ENCODE measurements at places on chromosomes 5 and 9.

DNA sequence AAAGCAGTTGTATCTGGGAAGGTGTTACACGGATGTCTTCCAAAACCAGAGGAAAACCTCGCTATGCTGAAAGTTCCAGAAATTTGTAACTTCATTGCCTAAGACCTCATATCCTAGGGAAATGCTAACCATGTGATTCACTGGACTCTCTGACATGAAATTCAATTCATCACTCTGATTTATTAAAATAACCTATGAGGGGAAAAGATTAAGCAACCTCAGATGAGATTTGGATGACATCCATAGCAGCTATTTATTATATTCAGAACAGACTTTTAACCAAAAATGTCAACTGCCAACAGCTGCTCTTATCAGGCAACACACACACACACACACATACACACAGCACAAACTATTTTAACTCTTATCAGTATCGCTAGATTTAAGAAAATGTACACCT lies 1006.4 kb upstream of the CTNND2 start:
- no peak for DNase-seq

- DNase-seq: no peak
Observed at GRCh38 chr5:150411245-150411979, 1.3 kb downstream of the CD74 start.

- DNase-seq: no peak
Observed at GRCh38 chr5:169567079-169567478, 16.5 kb upstream of the SPDL1 start.

DNA sequence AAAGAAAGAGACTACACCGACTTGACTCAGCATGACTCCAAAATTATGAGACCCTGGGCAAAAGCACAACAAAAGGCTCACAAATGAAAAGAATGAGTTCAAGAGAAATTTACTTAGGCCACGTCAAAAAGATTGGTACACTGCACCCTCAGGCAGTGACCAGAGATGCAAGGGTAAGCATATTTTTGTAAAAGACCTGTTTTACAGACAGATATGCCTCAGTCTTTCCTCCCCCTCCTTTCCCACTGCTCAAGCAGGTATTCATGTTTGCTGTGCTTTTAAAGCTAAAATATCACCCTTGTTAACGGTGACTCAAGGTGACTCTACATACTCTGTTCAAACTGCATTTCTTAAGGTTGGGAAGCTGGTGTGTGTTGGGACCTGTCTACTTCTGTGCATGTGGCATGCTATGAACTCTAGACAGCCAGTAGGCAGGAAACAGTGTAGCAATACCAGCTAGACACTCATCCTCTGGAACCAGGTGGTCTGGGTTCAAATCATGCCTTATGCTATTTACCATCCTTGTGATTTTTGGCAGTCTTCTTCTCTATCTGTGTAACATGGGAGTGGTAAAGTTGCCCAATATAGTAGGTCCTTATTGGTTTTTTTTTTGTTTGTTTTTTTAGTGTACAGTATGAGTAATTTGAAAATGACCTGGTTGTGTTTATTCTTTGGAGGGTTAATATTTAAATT lies 98.7 kb downstream of the TLE4 start:
- no peak for DNase-seq

- DNase-seq: no peak
Observed at GRCh38 chr9:89732939-89733324, 128.1 kb downstream of the GADD45G start.

DNA sequence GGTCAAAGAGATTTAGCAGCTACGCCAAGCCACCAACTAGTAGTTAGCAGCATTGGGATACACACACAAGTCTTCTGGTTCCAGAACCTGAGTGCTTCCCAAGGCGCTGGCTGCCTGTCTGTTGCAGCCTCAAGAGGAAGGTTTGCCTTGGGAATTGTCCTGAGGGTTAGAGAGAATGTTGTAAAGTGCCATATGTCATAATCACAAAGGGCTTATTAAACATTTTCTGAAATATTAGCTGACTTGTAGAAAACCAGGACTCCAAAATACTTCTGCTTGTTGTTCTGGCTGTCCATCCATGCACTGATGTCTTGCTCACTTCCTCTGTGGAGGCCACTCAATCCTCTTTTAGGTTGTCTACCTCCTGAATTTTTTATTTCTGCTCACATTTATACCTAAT lies 46.3 kb downstream of the SLC36A1 start:
- no peak for DNase-seq

GRCh38 chr9:86324308-86324707 lies 29.9 kb downstream of the TUT7 start:
- DNase-seq: no peak

- DNase-seq: no peak
Observed at GRCh38 chr5:84614906-84615305, 230.2 kb upstream of the EDIL3 start.

GRCh38 chr5:71573591-71573990 lies 13.5 kb upstream of the MCCC2 start:
- DNase-seq: no peak

- no peak for DNase-seq
Observed at GRCh38 chr5:156667616-156668015, 182.5 kb upstream of the PPP1R2B start.

DNA sequence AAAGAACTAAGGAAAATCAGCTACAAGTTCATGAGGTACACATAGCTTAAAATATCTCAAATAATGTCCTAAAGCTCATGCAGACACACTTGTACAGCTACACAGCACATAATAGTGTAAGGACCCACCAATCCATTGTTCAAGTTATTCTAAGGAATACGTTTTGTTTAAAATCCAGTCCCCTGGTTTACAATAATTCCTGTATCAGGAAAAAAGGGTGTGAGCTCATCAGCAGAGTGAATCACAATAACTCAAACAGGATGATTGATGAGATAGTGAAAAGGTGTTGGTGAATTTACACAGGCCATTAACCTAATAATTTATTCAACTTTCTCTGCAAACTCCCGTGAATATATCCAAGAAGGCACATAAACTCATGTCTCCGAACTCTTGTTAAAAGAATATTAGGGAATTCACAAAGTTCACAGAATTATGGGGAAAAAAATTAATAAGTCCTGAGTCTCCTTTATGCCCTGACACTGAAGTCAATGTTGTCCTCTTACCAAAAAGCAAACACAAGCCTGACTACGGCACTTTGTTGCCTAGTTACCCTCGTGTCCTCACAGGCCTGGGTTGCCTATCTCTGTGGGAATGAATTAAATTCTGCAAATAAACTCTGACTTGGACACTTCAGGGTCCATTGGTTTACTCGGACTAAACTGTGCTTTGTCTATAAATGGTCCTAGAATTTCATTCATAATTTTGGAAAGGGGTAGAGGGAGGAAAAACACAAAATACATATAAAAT lies 142.8 kb upstream of the PDE4D start:
- DNase-seq: peak; percentile 47

- DNase-seq: no peak
Observed at GRCh38 chr5:103620851-103621547, 58.4 kb upstream of the NUDT12 start.

DNA sequence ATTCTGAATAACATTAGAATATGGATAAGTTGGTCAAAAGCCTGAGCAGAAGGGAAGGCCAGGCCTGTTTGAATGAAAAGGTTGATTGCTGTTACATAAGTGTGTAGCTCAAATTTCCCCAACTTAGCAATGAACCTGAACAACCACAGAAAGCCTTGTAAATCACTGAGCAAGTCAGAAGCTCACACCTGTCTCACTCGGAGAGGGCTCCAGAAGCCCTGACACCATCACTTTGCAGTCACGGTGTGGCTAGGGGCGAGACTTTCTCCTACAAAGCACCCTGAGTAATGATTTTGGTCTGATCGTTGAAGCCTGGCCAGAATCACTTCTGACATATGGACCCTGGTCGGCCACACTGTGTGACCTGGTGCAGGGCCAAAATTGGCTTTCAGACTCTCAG lies 62.0 kb downstream of the MTX3 start:
- no peak for DNase-seq

DNA sequence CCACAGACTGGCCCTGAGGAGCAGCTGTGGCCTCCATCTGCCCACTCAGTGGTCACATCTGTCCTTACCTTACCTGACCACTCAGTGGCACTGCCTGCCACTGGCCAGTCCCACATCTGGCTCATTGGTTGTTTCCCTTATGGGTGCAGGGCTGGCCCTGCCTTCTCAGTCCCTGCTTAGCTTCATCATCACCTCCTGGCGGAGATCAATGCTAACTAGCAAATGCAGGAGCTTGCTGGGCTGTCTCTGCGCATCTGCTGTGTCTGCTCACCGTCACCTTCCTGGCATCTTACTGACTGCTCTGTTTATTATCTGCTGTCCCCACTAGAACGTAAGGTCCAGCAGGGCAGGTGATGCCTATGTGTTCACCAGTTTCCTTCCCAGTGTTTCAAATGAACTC lies 356.9 kb downstream of the SEMA5A start:
- no peak for DNase-seq

- no peak for DNase-seq
Observed at GRCh38 chr5:65858316-65858715, 68.1 kb upstream of the ERBIN start.

DNA sequence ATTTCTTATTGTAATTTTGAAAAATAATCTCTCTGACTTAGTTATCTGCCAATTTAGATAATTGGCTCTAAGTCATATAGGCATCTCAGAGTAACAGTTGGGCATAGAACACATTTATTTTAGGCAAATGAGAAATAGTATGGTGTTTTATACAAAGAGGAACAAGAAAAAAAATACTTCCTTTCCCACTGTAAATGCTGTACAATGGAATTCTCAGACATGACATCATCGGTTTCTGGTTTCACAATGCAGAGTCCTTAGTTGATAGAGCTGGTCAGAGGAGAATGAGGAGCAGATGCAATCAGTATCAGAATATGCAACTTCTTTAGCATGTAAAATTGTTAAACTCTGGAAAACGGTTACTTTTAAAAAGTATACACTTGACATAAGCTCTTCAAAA lies 49.4 kb downstream of the PLK2 start:
- DNase-seq: no peak

GRCh38 chr5:42718591-42718990 lies 38.0 kb upstream of the CCDC152 start:
- DNase-seq: no peak

DNA sequence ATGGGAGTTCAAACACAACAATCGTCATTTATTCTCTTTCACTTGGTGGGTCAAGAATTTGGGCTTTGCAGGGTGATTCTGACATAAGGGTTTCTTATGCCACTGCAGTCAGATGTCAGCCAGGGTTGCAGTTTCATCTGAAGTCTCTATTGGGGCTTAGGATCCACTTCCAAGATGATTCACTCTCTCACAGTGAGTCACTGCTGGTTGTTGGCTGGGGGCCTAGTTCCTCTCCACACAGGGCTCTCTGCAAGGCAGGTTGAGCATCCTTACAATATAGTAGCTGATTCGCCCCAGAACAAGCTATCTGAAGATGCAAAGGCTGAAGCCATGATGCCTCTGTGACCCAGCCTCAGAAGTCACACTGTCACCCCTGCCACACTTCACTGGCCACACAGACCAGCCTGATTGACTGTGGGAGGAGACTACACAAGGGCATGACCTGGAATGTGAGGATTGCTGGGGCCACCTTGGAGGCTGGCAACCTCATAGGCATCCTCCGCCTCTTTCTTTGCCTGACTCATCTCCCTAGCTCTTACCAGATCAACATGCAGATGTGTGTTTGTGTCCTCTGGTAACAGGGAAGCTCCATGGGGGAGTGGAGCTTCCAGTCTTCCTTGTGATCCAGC lies 4.5 kb upstream of the CARD19 start:
- DNase-seq: no peak

DNA sequence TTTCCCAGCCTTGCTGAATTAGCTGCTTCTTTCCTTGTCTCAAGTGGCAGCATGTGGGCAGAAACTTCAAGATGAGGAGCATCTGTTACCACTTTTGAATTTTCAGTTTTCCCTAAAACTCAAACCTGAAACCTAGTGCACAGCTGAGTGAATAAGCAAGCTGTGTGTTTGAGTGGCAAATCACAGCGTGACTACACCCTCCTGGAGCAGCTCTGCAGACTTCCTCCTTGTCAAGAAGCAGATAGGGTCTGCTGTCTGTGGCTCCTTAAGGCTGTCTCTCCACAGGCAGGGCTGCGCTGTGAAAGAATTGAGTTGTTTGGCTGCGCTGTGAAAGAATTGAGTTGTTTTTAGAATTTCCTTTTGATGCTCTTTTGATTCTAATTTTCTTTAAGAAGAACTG lies 179.7 kb upstream of the HAPLN1 start:
- no peak for DNase-seq

DNA sequence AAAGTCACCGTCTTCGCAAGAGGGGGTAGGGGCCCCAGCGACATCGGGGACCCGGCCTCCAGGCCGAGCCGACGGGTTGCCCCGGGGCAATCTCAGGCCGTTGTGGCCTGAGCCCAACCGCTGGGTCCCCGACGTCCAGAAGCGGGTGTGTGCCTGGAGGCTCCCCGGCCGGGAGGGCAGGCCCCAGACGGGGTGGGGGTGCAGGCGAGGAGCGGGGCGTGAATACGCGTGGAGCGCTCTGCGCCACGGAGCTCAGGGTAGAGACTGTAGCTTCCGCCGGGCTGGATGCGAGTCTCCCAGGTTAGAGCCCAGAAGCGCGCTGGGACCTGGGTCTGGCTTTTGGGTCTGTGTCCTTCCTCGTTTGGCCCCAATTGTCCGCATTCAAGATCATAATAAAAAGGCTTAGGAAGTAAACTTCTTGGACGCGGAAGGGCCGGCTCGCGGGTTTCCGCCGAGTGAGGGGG lies 3.5 kb downstream of the BARX1 start:
- no peak for DNase-seq

DNA sequence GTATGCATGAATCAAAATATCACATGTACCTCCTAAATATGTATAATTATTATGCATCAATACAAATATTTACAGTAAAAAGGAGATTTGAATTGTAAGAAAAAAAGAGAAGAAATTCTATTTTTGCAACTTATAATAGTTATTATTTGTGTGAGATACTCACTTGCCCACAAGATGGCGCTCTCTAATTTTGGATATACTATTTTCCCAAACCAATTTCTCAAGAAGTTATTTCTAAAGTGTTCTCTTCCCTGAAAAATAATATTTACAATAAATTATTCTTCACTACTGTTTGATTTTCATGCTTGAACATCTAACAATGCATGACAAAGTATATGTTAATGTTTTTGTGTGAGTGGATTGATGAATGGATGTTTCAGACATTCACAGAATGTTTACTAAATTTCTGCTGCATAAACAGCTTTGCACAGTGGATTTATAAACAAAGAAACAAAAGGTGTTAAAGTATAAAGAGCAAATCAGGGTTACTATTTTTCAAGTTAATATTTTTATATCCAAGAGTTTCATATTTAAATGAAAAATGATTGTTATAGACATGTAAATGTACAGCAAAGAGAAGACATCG lies 503.4 kb downstream of the PDE4D start:
- no peak for DNase-seq

DNA sequence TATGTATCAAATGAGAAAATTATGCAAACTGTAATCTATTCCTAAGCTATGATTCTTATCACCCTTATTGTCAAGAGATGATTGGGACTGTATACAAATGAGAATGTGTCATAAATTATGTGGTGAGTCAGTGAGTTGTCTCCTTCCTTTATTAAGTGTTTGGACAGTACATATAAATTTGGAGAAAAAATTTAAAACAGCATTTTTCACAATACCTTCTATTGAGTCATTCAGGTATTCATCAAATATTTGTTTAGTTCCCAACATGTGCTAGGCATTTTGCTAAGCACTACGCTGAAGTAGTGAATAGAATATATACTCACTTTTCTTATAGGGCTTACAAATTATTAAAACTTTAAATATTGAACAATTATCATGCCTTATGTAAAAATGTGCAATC lies 36.3 kb upstream of the PTPRD start:
- DNase-seq: no peak

- DNase-seq: no peak
Observed at GRCh38 chr5:34412736-34413135, 243.4 kb upstream of the RAI14 start.

- no peak for DNase-seq
Observed at GRCh38 chr5:1004461-1005248, 3.9 kb upstream of the NKD2 start.

GRCh38 chr9:123637606-123637944 lies 281.6 kb downstream of the CRB2 start:
- DNase-seq: no peak
